ENCODE measurements at places on chromosomes 7 and 10.
A peak's percentile ranks its signal among the peaks of the same experiment; 100 is the strongest.

GRCh38 chr10:84269773-84270172, 24.9 kb downstream of the RGR start:
- no peak for DNase-seq

DNA sequence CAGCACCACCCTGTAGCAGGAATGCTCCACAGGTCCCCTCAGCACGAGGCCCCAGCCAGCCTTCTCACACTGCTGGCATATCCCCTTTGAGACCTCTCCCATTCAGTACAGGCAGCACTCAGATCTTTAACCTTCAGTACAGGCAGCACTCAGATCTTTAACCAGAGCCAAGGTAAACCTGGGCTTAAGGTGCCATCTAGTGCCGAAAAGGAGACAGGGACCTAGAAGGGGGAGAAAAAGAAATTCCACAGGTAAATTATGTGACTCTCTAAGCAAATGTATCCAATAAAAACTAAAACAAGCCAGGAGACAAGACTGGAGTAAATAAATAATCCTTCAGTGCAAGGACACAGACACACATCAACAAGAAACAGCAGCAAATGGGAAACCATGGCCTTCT, 358.6 kb downstream of the PTPRN2 start:
- DNase-seq: no peak

GRCh38 chr7:128115821-128116723, 84.8 kb upstream of the LRRC4 start:
- DNase-seq: no peak

DNA sequence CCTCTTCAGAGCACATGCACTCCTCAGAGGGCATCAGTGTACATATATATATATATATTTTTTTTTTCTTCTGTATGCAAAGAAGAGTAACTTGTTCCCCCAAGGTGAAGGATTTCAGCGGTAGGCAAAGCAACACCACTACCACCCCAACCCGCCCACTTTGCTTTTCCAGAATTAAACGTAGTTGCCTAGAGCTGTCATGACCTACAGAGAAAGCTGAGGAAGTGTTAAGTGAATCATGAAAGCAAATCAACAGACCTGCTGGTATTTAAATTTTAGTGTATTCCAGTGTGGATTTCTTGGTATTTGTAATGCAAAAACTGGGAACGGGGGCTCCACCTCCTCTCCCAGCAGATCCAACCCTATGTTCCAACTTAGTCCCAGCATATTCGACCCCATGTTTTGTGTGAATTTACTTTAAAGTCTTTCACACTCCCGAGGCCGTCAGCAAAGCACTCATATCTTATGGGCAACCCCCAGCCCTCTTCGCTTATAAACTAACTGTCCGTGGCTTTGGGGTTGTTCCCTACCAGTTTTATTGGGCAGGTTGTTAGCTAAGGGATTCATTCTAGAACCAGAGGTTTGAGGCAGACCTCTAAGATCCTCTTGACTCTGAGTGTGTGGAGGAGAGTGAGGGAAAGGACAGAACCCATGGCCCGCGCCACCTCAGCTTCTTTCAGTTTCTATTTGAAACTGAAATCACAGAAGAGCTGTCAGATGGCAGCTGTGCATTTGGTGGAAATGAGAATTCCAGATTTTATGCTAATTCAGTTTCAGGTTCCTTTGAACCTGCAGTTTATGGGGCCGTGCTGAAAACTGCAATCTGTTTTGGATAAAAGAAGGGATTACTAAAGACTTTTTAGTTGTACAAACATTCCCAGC, 450.2 kb upstream of the GALNT17 start:
- no peak for DNase-seq

- DNase-seq: no peak
Measured at GRCh38 chr10:71333129-71333887, 14.2 kb downstream of the SLC29A3 start.

DNA sequence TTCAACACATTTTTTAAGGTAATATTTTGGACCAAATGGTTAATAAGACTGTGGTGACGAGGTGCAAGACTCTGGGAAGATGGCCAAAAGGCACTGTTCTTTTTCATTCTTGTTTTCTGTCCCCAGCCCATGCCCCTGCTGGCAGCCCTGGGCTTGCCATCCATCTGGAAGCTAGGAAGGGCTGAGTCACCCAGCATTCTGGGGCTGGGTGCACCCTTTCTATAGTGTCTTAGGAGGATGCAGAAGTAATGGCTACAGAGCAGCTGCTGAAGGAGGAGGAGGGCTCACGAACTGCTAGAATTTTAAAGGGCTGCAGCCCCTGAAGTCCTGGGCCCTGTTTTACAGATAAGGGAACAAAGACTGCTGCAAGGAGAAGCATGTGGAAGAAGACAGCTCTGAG, 42.8 kb upstream of the ZNF32 start:
- no peak for DNase-seq

GRCh38 chr7:84210301-84210700, 15.7 kb upstream of the SEMA3A start:
- DNase-seq: no peak

DNA sequence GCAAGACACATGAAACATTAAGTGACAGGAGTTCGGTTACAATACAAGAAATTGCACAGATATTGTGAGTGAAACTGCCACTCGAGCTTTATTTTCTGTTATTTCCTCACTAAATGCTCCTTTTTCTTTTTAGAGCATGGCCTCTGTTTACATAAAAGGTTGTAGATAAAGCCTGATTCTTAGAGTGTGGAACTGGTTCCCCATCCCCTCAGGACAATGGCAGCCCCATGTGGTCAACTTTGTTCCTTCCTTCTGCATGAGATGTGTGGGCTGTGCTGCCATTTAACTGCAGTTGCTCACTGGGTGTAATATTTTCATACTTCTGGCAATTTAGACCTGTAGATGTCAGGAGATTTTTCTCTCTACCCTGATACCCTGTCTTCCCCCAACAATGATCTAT, 70.2 kb downstream of the LRGUK start:
- no peak for DNase-seq

DNA sequence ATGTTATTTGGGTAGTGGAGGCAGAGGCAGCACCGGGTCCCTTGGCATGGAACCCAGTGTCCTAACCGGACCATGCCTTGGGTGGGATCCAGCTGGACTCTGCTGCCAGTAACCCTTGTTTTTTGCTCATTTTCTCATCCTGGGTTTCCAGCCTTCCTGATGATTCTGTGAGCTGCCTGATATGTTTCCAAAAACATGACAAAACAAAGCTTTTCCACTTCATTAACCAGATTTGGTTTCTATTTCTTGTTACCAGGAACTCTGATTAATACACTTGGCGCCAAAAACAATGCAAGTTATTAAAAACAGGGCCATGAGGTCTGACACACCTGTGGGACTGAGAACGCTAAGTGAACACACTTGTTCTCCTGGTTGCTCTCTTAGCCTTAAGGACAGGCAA, 32.8 kb upstream of the DLG5 start:
- no peak for DNase-seq

DNA sequence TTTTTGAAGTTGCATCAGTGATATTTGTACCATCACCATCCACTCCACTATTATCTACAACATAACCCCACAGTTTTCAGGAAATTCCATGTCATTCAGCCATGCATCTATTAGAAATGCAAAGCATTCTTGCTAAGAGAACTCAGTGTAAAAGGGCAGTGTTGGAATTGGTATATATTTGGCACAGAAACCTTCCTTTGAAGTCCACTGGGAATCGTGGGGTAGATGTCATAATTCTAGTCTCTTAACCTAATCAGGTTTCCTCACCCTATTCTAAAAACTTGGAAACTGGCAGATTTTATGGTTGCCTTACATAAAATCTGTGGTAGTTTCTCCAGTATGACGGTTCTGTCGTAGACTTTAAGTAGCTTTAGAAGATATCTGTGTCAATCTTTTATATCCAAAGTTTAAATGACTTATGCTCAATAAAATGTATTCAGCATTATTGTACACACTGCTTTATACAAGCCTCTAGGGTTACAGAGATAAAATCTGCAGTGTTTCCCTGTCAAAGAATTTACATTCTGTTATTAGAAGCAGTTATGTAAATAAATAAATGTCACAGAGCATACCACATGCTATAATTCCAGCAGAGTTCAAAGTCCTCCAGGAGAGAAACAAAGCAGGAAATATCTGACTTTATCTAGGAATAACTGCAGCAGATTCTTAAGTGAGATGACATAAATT, 704.4 kb upstream of the CELF2 start:
- DNase-seq: peak; percentile 68

- DNase-seq: no peak
Measured at GRCh38 chr7:32074787-32075585, 4.8 kb upstream of the PDE1C start.

GRCh38 chr7:141838581-141838980, 2.7 kb downstream of the PRSS37 start:
- no peak for DNase-seq

- DNase-seq: no peak
Measured at GRCh38 chr7:85172530-85172941, 14.3 kb downstream of the SEMA3D start.

GRCh38 chr10:67242528-67242927, 316.7 kb downstream of the LRRTM3 start:
- no peak for DNase-seq

DNA sequence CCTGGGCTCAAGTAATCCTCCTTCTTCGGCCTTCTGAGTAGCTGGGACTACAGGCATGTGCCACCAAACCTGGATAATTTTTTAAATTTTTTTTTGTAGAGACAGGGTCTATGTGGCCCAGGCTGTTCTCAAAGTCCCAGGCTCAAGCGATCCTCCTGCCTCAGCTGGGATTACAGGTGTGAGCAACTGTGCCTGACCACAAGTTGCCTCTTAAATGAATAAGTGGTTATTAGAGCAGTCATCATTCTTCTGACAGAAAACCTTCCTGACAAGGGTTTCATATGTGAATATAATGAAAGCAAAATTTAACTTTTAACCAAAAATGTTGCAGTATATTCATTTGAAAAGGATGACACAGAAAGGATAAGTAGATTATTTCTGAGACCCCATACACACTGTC, 532.5 kb downstream of the GRM8 start:
- DNase-seq: no peak

DNA sequence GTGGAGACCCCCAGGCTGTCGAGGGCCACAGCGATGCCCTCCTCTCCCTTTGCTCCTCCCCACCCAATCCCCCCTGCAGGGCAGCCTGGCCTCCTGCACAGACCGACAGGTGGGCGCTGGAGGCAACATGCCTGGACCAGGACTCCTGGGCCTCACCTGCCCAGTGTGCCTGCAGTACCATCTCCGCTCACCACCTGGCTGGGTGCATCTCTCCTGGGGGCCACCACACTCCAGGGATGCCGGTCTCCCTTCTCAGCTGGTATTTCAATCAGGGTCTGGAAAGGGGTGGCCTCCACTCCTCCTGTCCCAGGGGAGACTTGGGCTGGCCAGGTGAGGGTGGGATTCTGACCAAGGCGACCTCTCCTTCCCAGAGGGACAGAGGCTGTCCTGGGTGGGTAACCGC, 17.2 kb upstream of the CFAP46 start:
- DNase-seq: no peak

GRCh38 chr7:43112459-43112940, at the start of gene HECW1:
Gene HECW1 (plus strand): TSS chr7:43112647. CDS start chr7:43243906, 131,259 bp downstream.
- no peak for DNase-seq

- no peak for DNase-seq
Measured at GRCh38 chr10:104297697-104298660, 29.0 kb downstream of the GSTO2 start.

DNA sequence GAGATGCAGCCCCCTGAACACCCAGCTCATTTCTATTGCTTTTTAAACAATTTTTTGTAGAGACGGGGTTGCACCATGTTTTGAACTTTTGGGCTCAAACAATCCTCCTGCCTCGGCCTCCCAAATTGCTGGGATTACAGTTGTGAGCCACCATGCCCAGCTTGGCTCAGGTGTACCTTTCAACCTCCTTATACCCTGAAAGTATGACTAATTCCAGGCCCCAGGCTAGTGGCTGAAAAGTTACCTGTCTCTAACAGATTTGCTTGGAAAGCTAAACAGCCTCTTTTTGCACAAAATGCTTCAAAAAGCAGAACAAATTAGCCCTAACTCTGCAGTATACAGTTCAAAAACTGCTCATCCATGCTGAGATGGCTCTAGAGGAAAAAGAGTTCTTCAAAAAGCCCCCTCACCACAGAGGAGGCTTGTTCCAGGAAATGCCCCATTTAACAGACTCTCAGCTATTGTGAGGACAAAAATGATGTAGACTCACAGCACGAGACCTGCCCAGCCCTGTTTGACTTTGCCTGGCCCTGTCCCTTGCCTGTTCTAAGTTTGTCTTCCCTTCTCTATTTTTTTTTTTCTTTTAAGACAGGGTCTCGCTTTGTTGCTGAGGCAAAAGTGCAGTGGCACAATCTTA, 13.4 kb upstream of the AP1S1 start:
- no peak for DNase-seq

- DNase-seq: no peak
Measured at GRCh38 chr10:44306147-44306710, 78.7 kb downstream of the CXCL12 start.

GRCh38 chr10:86668297-86669165, at the start of gene LDB3:
Gene LDB3 (plus strand): TSS chr10:86668511. CDS start chr10:86668692, 181 bp downstream.
- no peak for DNase-seq

DNA sequence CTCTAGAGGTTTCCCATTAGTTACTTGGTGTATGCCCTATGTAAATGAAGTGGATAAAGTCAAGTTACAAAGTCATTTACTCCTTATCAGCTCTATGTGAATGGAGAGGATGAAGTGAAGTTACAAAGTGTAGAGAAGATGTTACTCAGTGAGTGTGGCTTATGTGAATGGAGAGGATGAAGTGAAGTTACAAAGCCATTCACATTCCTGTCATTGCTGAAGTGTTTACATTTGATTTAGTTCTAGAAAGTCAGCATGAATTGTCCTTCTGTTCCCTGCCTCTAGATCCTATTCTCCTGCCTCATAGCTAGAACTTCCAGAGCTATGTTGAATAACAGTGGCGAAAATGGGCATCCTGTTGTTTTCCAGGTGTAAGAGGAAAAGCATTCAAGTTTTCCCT, 880.1 kb downstream of the DNAJB9 start:
- DNase-seq: no peak

DNA sequence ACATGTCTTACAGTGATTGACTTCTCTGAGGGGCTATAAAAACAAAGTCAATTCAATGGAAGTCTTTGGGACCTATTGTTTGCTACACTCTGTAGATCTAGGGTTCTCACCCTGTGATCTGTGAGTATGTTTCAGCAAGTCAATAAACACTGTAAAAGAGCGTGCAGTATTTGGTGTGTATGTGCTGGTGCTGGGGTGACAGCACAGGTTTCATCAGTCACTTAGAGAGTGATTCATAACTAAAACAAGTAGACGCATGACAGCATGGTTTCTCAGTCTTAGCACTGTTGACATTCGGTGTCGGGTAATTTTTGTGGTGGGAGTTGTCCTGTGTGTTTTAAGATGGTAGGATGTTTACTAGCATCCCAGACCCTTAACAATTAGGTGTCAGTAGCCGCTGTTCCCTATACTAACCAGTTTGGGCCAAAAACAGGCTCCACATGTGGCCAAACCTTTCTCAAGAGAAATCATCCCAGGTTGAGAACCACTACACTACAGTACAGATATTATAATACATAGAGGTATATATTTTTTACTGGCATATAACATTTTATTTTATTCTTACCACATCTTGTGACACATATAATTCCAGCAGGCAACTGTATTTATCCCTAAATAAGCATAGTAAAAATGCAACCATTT, 411.8 kb downstream of the ARL4A start:
- DNase-seq: no peak

- DNase-seq: no peak
Measured at GRCh38 chr7:141979568-141979967, 6.0 kb upstream of the TAS2R38 start.
